ENCODE measurements at places on chromosomes 6 and 20.

GRCh38 chr6:135498185-135498841, 773 bp upstream of the AHI1 start:
- peak; percentile 67 for DNase-seq

- DNase-seq: no peak
These were observed 73.5 kb upstream of the ARID1B start for GRCh38 chr6:156703719-156704118.

DNA sequence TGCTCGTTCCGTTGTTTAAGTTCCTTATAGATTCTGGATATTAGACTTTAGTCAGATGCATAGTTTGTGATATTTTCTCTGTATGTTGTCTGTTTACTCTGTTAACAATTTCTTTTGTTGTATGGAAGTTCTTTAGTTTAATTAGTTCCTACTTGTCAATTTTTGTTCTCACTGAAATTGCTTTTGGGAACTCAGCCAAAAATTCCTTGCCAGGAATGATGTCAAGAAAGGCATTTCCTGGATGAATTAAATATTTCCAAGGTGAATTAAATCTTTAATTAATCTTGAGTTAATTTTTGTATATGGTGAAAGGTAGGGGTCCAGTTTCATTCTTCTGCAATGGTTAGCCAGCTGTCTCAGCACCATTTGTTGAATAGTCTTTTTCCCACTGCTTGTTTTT, 406.2 kb upstream of the NOX3 start:
- DNase-seq: no peak

GRCh38 chr20:13771853-13772453, 12.8 kb downstream of the ESF1 start:
- no peak for DNase-seq

GRCh38 chr6:125232466-125232865, 69.3 kb downstream of the HDDC2 start:
- DNase-seq: no peak

DNA sequence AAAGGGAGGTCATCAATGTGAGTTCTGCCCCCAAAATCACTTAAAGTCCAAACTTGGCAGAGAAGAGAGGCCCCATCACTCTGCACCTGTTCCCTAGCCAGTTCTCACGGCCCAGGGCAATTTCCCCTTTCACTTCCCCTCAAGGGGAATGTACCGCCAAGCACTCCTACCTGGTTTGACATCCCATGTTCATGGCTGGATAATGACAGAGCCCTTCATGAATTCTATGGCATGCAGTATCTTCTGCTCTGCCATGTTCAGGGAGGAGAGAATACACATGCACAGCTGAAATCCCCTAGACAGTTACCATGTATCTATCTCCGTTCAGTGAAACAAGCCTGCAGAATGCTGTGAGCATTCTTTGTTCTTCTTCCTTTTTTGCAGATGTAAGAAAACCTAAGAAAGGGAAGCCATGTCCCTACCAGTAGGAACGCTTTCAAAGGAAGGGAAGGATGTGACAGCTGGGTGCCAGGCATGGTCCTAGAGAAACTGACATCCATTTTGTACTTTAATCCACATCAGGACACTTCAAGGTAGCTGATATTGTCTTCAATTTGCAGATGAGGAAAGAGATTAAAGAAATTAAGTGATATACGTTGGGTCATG, 79.8 kb upstream of the ARID1B start:
- DNase-seq: no peak

DNA sequence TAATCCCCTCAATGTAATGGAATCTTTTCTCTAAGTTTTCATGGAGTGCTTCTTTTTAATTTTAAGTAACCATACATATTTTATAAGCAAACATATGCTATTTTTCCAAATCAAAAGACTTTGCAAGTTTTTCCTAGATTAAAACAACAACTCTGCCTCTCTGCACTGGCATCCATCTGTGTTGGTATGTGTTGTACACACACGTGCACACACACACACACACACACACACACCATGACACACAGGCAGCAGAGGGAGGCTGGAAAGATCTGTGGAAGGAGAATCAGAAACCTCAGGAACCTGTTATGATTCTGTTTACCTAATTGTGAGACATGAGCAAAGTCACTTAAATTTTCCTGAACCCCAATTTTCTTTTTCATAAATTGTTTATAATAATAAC, 295.0 kb upstream of the PRDM1 start:
- no peak for DNase-seq

- no peak for DNase-seq
These were observed 54.4 kb downstream of the OPRM1 start for GRCh38 chr6:154093231-154094044.

- no peak for DNase-seq
These were observed 23.6 kb downstream of the XRN2 start for GRCh38 chr20:21326700-21327099.

DNA sequence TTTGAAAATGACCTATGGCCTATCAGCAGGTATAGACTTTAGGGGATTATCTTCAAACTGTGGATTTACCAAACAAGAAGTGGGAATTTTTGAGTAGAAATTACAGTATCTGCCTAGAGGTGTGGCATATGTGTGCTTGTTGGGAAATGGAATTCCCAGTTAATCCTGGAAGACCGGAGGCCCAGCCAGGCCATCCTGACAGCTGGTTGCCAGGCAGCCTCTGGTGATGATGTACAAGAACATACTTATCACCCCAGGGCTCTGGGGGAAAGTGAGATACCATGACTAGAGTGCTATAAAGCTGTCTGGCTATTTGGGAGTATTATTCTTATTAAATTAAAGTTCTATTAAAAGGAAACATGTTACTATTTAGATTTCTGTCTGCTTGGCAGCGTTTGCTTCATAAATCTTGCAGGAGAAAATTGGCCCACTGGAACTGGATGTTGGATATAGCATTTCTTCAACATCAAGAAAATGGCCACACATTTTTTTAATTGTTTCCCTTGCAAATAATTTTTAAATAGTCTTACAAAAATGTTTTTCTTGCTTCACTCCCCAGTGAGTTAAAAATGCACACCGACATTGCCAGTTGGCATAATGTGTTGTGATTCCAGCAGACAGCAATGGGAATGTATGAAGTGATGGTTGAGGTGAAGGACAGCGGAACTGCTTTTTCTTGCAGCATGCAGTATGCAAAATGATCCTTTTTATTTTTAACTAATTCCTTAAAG, 187.8 kb downstream of the MYLK4 start:
- DNase-seq: no peak

- no peak for DNase-seq
These were observed 272.6 kb downstream of the TSHZ2 start for GRCh38 chr20:53244711-53245110.

DNA sequence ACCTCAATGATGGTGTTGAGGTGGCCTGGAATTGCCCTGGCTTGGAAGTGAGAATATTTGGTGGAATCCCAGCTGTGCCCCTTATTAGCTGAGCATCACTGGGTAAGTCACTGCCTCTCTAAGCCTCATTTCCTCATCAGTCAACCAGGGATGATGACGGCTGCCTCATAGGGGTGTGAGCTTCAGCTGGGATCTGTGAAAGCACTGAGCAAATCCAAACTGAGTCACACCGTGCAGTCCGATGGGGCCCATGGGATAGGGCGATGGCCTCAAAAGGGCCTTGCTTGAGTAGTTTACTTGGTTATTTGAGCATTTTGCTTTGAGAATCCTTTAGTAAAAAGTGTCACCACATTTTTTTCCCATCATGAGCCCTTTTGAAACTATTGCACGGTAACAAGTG, 1.1 kb downstream of the SLC22A1 start:
- no peak for DNase-seq

GRCh38 chr6:156774863-156775405, 2.2 kb upstream of the ARID1B start:
- no peak for DNase-seq

DNA sequence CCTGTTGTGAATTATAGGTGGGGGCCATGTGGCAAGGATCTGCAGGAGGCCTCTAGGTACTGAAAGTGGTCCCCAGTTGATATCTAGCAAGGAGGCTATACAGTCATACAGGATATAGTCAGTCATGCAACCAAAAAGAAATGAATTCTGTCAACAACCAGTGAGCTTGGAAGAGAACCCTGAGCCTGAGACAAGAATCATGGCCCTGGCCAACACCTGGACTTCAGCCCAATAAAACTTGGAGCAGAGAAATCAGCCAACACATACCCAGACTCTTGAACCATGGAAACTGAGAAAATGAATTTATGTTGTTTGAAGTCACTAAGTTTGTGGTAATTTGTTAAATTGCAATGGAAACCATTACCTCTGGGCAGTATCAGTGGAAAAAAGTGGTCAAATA, 370.2 kb downstream of the KIF16B start:
- DNase-seq: no peak

- DNase-seq: no peak
These were observed 1.0 kb upstream of the LY6G6D start for GRCh38 chr6:31713991-31714684.

GRCh38 chr6:128754658-128755256, 128.2 kb upstream of the LAMA2 start:
- DNase-seq: no peak

DNA sequence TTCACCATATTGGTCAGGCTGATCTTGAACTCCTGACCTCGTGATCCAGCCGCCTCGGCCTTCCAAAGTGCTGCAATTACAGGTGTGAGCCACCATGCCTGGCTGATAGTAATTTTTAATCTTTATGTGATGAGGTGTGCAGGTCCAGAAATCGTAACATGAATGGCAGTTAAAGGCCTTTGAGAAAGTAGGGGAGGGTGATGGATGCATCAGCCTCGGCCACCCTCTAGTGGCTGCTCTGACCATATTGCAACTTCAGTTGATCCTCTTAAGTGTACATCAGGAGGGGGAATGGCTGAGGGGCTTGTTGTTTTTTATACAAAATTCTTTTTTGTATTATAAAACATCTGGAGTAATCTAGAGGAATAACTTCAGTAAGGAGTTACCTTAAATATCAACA, 193.0 kb downstream of the ZFAND3 start:
- DNase-seq: no peak

GRCh38 chr6:7590918-7591302, 912 bp downstream of the SNRNP48 start:
- no peak for DNase-seq

GRCh38 chr6:167904791-167905190, 78.1 kb downstream of the AFDN start:
- no peak for DNase-seq

DNA sequence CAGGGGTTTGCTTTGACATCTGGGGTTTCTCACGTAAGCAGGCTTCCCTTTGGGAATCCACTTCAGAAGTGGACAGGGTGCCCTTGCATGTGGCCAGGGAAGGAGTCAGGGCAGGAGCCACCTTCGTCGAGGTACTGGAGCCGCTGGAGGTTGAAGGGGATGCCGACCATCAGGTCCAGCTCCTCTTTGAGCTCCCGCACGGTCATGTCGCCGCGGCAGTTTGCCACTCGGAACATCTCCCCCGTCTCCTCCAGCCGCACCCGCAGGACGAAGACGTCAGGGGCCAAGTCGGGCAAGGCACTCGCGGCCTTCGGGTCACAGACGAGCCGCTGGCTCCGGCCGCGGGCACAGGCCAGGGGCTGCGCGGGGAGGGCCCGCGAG, 360 bp downstream of the ANKRD60 start:
- DNase-seq: no peak

DNA sequence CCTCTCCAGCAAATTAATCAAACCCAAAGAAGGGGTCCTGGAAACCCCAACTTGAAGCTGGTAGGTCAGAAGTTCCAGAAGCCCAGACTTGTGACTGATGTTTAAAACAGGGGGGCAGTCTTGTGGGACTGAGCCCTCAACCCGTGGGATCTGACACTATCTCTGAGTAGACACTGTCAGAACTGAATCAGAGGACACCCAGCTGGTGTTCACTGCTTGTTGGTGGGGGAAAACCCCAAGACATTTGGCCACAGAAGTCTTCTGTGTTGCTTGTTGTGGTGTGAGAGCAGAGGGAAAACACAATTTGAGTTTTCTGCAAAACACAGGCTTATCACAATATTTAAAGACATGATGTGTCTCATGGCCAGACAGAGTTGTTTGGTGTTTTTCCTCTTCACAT, 29.9 kb downstream of the KIF13A start:
- no peak for DNase-seq

DNA sequence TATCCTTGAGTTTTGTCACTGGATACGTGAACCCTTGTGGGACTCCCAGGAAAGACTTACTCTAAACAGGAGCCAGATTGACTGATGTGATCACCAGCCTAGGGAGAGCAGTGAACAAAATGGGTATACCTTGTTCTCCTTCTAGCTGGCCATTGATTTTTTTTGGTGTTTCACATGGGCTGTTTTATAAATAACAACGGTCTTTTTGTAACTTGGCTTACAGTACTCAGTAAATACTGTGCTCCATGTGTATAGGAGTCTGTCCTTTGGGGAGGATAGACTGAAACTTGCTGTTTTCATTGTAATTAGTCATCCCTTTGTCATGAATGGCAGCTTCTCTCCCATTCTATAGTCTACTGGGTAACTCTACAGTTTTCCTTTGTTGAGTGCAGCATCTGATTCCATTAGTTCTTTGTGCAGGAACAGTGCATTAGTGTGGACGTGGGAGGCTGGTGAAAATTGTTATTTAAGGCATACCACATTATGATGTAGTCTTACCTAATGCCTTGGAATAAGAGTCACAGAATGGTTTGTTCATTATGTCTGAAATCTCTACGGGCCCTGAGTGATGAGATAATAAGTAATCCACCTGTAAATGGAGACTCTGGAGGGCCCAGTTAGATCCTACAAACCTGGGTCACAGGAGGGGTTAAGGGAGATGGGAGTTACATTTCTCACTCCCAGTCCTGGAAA, 89.5 kb downstream of the TIAM2 start:
- no peak for DNase-seq

- DNase-seq: no peak
These were observed 107.7 kb upstream of the DTNBP1 start for GRCh38 chr6:15770347-15771143.

DNA sequence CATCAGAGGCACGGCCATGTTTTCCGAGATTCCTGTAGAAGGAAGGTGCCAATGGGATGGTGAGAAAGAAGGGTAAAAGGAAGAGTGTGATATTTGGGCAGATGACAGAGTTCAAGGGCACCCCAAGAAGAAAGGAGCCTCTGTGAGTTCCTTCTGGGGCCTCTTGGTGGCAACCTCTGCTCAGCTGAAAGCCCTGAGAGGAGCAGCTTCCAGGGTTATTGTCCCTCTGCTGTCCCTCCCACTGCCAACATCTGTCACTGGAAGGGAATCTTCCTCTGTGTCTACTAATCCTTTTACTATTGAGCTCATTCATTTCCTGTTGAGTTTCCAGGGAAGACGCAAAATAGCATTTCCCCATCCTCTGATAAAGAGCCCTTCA, 40.0 kb upstream of the KCNK16 start:
- DNase-seq: no peak

DNA sequence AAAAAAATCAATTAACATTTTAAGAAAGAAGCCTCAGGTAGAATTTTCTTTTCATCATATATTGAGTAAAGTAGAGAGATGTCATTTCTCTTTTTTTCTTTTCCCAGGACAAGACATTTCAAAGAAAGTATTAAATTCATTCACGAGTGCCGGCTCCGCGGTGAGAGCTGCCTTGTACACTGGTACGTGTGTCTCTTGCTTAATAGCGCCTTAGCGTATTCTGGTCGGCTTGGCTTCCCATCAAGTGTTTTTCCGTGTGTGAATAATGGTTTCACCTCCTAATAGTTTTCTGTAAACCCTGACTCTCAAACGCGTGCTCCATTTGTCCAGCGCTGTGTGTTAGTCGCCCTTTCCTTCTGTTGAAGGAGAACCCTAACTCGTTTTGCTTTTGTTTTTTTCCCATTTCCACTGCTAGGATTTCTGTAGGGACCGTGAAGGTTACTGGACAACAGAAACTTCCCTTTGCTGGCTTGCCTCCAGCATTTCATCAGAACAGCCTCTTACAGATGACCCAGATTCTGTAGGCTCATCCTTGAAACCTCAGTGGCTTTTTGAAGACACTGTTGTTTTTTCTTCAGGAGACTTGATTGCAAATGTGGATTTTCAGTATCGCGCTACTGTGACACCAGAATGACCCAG, 45.7 kb upstream of the IRF4 start:
- DNase-seq: no peak

- no peak for DNase-seq
These were observed 396.2 kb upstream of the SLC35B3 start for GRCh38 chr6:8831366-8832152.

Measured in right renal pelvis (tissue), 4 donors.